ENCODE measurements at places on chromosomes 3 and 15. TPM values are rescaled to one million over a fixed set of nuclear protein-coding genes. Genes with fewer than 3 reads are reported as not detected.

GRCh38 chr3:167742338-167742737 lies 6.8 kb downstream of the SERPINI1 start:
- H3K4me1 ChIP-seq, result peaks cover 2% of the 10 kb centered on the region
- H3K27me3 ChIP-seq, result no peaks in the 10 kb centered on the region
- DNase-seq, result no peak
- H3K36me3 ChIP-seq, result no peaks in the 10 kb centered on the region
- no peak overlapping the region for H3K4me3 ChIP-seq

DNA sequence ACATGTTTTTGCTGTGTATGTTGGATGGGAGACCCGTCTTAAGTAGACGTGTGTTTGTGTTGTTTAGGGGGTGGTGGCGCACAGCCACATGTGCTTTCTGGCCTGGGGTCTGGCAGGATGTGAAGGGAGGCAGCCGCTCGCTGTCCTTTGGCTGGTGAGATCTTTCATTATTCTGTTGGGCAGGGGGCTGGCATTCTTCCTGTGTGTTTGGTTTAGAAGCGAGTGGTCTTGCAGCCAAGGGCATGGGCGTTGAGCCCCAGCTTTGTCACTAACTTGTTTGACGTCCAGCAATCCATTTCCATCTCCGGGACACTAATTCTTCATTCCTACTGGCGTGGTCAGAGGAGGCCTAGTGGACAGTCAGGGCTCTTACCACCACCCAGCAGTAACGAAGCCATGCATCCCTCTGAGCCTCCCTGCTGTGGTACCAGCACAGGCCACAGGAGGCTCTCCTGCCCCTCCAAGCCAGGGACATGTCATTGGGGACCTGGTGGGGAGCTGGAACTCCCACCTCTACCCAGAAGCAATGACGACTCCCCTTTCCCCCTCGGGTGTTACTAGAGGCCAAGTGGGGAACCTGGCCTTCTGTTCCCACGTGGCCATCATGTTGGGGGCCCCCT lies 10.7 kb downstream of the THSD4 start:
- DNase-seq, result peak; percentile 85
- no peaks in the 10 kb centered on the region for H3K4me1 ChIP-seq
- H3K27ac ChIP-seq, result no peak overlapping the region
- no peaks in the 10 kb centered on the region for H3K36me3 ChIP-seq

DNA sequence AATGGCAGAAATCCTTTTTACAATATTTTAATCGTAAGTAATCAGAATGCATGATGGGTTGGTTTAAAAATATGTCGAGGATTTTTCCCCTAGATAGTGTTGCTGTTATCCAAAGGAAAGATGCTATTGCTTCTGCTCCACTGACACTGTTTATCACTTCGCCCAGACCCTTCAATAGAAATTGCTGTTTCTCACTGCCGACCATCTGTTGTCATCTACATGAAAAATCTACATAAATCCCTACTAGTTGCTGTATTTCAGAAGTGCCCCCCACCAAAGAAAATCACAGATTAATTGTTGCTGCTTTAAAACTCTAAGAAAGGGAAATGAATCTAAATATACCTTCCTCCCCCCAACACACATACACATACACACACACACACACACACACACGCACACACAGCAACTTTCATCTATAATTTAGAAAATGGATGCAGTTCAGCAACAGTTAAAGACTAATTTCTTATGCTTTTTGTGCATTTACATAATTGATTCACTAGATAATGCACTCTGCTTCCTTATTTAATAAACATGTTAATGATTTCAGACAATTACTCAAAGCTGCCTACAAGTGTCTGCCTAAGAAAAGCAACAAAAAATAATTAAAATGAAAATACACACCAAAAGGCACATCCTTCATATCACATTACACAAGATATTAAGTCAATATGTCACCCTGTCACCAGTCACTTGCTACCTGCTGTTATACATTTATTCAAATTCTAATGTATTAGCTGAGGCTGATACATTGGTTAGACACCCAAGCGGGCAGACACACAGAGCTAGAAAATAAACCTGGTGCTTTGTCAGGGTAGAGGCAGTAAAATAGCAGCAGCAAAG lies 82.8 kb downstream of the RORA start:
- no peak overlapping the region for H3K4me3 ChIP-seq
- H3K36me3 ChIP-seq, result no peaks in the 10 kb centered on the region
- H3K27me3 ChIP-seq, result no peaks in the 10 kb centered on the region
- H3K4me1 ChIP-seq, result peaks cover 5% of the 10 kb centered on the region
- peak overlapping the region; percentile 28 for H3K27ac ChIP-seq
- no peak for DNase-seq

GRCh38 chr3:54321520-54321919 lies 199.2 kb downstream of the CACNA2D3 start:
- H3K27ac ChIP-seq, result no peak overlapping the region
- peaks cover 8% of the 10 kb centered on the region for H3K4me1 ChIP-seq
- no peak overlapping the region for H3K4me3 ChIP-seq
- no peak for DNase-seq

- H3K4me3 ChIP-seq, result no peak overlapping the region
- H3K36me3 ChIP-seq, result no peaks in the 10 kb centered on the region
- H3K27me3 ChIP-seq, result no peaks in the 10 kb centered on the region
- H3K27ac ChIP-seq, result no peak overlapping the region
Measured at GRCh38 chr15:35302334-35302733, 217.2 kb upstream of the NANOGP8 start.

DNA sequence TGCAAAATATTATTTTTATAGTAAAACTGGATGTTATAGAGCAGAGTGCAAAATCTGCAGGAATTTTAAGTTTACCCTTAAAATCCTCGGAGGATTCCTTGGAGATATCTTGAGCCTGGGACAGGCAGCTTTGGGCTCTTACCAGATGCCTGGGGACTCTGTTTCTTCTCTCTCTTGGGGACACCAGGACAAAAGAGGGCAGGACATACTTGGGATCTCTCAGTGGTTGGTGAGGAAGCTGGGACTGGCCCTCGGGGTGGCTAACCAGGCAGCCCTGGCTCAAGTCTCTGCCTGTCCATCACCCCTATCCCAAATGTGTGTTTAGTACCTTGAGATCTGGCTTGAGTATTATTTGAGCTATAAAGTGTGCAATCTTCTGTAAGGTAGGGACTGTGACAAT lies 38.6 kb downstream of the TKT start:
- H3K27me3 ChIP-seq, result no peaks in the 10 kb centered on the region
- peak; percentile 60 for DNase-seq
- no peaks in the 10 kb centered on the region for H3K36me3 ChIP-seq

DNA sequence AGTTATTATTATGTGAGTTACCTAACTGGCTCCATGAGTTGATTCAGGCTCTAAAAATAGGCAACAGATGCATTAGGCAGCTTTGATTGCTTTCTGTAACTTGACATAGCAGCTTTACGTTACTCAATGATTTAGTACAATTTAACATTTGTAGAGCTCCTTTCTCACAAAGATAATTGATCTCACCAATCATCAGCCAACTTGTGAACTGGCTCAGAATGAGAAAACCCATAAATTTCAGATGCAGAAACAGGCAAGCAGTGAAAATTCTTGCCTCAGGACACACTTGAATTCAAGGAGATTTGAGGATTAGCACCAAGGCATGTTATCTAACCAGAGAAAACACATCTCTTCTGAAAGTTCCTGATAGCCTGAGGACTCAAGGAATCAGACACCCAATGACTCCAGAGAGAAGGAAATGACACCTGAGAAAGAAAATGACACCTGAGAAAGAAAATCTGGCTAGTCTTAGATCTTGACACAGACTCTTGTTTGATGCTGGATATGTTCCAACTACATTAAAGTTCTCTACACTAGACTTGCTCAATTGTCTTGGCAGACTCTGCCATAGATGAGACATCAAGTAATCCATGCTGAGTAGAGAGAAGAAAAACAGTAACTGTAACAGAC lies 315.1 kb upstream of the CBLB start:
- no peaks in the 10 kb centered on the region for H3K27me3 ChIP-seq
- H3K4me3 ChIP-seq, result peak overlapping the region; percentile 22
- H3K4me1 ChIP-seq, result peaks cover 14% of the 10 kb centered on the region
- H3K27ac ChIP-seq, result no peak overlapping the region
- no peak for DNase-seq
- H3K36me3 ChIP-seq, result no peaks in the 10 kb centered on the region

DNA sequence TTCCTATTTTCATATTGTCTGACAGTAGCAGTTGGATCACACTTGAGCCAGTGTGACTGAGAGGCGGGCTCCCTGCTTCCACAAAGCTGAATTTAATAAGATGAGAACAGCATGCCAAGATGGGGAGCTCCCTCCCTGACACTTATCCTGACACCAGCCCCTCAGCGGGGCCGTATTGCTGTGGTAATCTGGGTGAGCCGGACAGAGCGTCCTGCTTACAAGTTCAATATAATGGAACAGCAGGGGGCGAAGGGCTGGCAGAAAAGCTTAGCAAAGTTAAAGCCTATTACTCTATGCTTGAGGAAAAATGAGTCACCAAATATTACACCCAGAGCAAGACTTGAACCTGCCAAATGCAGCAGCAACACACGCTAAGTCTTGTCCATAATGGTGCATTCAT lies 163.8 kb upstream of the CMC1 start:
- no peak overlapping the region for H3K4me3 ChIP-seq
- no peaks in the 10 kb centered on the region for H3K4me1 ChIP-seq
- peak; percentile 61 for DNase-seq
- no peaks in the 10 kb centered on the region for H3K27me3 ChIP-seq
- no peaks in the 10 kb centered on the region for H3K36me3 ChIP-seq
- H3K27ac ChIP-seq, result peak overlapping the region; percentile 2

- no peak overlapping the region for H3K4me3 ChIP-seq
- H3K27ac ChIP-seq, result no peak overlapping the region
- no peaks in the 10 kb centered on the region for H3K27me3 ChIP-seq
- DNase-seq, result no peak
- H3K4me1 ChIP-seq, result peaks cover 4% of the 10 kb centered on the region
Measured at GRCh38 chr15:50055750-50056157, 63.3 kb downstream of the ATP8B4 start.

- H3K27me3 ChIP-seq, result no peaks in the 10 kb centered on the region
- no peaks in the 10 kb centered on the region for H3K4me1 ChIP-seq
- no peak overlapping the region for H3K4me3 ChIP-seq
- H3K36me3 ChIP-seq, result peaks cover 18% of the 10 kb centered on the region
Measured at GRCh38 chr15:63615935-63616334, 18.7 kb downstream of the FBXL22 start.

GRCh38 chr15:49199666-49200065 lies 29.6 kb downstream of the GALK2 start:
- no peaks in the 10 kb centered on the region for H3K4me1 ChIP-seq
- peaks cover 7% of the 10 kb centered on the region for H3K36me3 ChIP-seq
- H3K4me3 ChIP-seq, result no peak overlapping the region
- DNase-seq, result no peak
- no peak overlapping the region for H3K27ac ChIP-seq

DNA sequence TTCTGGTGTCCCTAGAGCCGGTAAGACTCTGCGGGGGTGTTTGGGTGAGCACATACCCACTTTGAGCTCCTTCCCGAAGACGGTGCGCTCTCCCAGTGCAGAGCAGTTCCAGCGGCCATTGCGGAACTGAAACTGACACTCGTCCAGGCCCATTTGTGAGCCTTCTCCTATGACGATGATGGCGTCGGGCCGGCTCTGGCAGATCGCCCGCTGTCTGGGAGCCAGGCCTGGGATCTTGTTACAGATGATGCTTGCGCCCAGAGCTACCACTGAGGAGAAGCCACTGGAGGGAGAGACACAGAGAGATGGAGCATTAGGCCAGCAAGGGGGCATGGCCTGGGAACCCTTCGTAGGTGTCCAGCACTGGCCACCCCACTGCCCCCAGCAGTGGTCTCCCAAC lies 5.0 kb downstream of the WNT7A start:
- no peaks in the 10 kb centered on the region for H3K36me3 ChIP-seq
- H3K27ac ChIP-seq, result no peak overlapping the region
- no peak for DNase-seq
- peaks cover 70% of the 10 kb centered on the region for H3K27me3 ChIP-seq
- H3K4me1 ChIP-seq, result no peaks in the 10 kb centered on the region

GRCh38 chr3:156687023-156687422 lies 12.6 kb downstream of the TIPARP start:
- no peak overlapping the region for H3K27ac ChIP-seq
- H3K27me3 ChIP-seq, result no peaks in the 10 kb centered on the region
- H3K36me3 ChIP-seq, result peaks cover 48% of the 10 kb centered on the region
- peak overlapping the region; percentile 4 for H3K4me3 ChIP-seq
- DNase-seq, result no peak

DNA sequence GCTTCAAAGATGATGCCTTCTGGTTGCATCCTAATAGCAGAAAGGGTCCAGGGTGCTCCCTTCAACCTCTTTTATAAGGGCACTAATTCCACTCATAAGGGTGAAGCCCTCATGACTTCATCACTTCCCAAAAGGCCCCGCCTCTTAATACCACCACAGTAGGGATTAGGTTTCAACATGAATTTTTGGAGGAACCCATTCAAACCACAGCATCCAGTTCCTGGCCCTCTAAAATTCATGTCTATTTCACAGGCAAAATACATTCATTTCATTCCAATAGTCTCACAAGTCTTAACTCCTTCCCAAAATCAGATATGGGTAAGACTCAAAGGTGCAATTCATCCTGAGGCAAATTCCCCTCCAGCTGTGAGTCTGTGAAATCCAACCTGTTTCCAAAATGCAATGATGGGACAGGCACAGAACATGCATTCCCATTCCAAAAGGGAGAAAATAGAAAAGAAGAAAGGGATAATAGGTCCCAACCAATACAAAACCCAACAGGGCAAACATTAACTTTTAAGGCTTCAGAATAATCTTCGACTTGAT lies 124.0 kb downstream of the ATP1B3 start:
- H3K36me3 ChIP-seq, result peaks cover 14% of the 10 kb centered on the region
- no peak overlapping the region for H3K27ac ChIP-seq
- H3K4me3 ChIP-seq, result no peak overlapping the region
- no peaks in the 10 kb centered on the region for H3K27me3 ChIP-seq

DNA sequence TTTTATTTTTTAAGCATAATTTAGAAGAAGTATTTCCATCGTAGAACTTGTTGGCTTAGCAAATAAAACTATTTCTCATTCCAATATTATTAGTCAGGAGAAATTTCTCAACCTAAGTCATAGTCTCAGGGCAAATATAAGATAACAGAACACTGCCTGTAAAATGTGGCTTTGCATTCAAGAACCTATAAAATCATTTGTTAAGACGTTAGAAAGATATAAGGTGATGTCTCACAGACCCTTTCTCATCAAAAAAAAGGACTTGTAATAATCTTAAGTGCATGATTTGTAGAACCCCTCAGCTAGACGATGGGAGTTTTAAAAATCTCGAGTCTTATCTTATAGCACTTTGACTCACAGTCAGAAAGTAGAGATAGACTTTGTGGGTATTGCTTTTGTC lies 314.7 kb upstream of the CFAP20DC start:
- DNase-seq, result no peak
- H3K4me3 ChIP-seq, result no peak overlapping the region
- H3K36me3 ChIP-seq, result no peaks in the 10 kb centered on the region
- H3K4me1 ChIP-seq, result no peaks in the 10 kb centered on the region
- H3K27ac ChIP-seq, result no peak overlapping the region

Gene DUOXA2
- total RNA-seq, result not detected

Gene WDR53
- total RNA-seq, result 16.3 TPM

Gene CCR2
- total RNA-seq, result not detected

Gene ZDHHC23
- total RNA-seq, result 16.2 TPM

Gene ADAMTS7
- 55.8 TPM for total RNA-seq

Gene SLC25A26
- 22.8 TPM for total RNA-seq

Gene LRRC31
- not detected for total RNA-seq

Gene FHIT
- total RNA-seq, result 5.4 TPM

Gene TMC3
- total RNA-seq, result not detected

Gene UBE2E2
- 48.8 TPM for total RNA-seq

Gene IDH3A
- total RNA-seq, result 17.4 TPM

Data from endodermal cell (in vitro differentiated cells).